Fibroblast of villous mesenchyme (primary cell): ENCODE measurements at places on chromosomes 1 and 21.

DNA sequence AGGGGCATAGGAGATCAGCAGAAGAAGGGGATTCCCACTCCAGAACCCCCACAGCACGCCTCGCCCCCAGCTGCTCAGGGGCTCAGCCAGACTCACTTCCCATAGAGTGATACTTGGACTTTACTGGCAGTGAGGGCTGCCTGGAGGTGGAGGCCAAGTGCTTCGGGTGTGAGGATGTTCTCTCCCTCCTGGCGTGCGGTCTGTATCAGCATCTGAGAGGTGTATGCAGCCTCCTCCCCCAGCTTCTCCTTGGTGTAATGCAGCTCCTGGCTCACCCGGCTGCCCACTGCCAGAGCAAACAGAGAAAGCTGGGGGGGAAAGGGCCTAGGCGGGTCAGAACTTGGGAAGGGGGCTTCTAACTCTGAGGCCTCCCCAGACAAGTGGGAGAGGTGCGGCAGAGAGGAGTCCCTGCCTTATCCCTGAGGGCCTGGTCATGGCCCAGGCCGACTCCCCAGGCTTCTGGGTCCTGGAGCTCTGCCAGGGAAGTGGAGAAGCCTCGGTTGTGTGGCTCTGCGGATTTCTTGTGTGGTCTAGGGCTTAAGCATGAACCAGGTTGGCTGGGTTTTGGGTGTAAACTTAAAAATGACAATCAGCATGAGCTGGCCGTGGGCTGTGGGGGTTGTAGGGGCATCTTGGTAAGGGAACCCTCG is 10.9 kb downstream of the PTCH2 start:
- no peak for DNase-seq

DNA sequence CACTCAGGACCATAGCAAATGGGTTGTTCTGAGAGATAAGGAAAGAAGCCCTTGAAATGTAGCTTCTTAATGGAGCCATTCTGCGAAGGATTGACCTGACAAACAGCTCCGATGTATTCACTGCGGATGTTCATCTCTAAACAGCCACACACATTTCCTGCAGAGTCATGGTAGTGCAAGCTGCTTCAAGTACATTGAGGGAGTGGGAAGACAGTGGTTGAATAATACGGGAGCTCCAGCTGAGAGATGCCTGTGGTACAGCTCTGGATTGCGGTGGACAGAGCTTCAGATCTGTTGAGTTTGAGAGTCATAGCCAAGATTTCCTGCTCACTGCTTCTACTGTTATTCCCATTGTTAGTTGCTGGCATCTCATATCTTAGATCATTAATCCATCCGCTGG is 86.6 kb downstream of the ZBTB18 start:
- no peak for DNase-seq

- DNase-seq = no peak
Measured at GRCh38 chr1:12109901-12110300, 46.8 kb downstream of the TNFRSF8 start.

- peak; percentile 75 for DNase-seq
Measured at GRCh38 chr1:17765444-17766411, 10.6 kb downstream of the ACTL8 start.

DNA sequence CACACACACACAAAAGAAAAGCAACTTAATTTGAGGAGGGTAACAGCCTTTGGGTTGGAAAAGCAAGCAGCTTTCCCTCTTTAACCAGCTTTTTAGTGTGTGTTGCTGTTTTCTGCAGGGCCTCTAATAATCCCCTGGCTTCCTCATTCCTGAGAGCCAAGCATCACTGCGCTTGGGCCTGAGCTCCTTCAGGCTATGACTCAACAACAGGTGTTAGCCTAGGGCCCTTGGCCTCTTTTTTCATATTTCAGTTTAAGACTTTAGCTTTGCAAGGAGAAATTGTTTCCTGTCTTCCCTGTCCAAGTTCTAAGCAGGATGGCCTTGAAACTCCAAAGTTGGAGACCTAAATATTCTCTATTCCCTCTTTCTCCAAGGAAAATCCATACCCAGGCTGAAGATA is 26.2 kb upstream of the SNX27 start:
- DNase-seq = peak; percentile 71

- peak; percentile 14 for DNase-seq
Measured at GRCh38 chr21:30257773-30258172, 25.0 kb downstream of the KRTAP24-1 start.

- peak; percentile 92 for DNase-seq
Measured at GRCh38 chr1:81670286-81670685, 130.4 kb upstream of the ADGRL2 start.
